ENCODE measurements at places on chromosomes 5 and 9. TPM values are rescaled to one million over a fixed set of nuclear protein-coding genes. Genes with fewer than 3 reads are reported as not detected.

FOXD4L3 gene
- not detected for total RNA-seq

SPOCK1 gene
- total RNA-seq, result 43.4 TPM

PCDHA3 gene
- total RNA-seq, result 0.11 TPM

GRCh38 chr5:88666761-88667495 is 216.1 kb downstream of the MEF2C start:
- DNase-seq, result no peak

DNA sequence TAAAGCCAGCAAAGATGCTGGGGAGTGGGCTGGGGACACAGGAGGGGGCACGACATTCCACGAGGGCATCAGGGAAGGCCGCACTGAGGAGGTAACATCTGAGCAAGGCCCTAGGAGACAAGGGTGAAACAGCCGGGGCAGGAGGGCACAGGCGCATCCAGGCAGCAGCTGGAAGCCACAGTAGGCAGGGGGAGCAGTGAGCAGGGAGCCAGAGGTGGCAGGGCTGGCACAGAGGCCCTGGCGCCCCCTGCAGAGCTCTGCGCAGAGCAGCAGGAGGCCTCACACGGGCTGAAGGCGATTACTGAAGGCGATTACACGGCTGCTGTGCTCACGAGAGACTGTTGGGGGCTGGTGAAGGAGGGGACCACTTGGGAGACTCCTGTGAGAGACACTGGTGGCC is 15.4 kb downstream of the LMAN2 start:
- DNase-seq, result peak; percentile 69
